ENCODE measurements at places on chromosomes 6 and 20.

GRCh38 chr20:43748274-43748673 lies 21.5 kb upstream of the GTSF1L start:
- DNase-seq = peak; percentile 65

DNA sequence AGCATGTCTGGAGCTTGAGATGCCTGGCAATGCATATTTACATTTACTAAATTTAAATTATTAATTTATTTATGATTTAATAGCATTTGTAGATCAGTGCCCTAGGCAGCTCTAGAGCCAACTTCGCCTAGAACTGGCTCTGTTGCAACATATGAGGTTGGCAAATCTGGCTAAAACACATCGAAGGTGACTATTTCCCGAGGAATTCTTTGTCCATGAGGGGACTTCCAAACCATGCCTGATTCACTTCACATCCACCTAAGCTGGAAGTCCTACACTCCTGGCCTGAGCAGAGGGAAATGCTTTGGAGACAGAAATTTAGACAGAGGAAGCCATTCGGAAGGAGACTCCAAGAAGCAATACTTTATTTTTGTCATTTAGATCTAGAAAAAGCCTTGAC lies 211.0 kb upstream of the ARG1 start:
- no peak for DNase-seq

GRCh38 chr20:1296922-1297321 lies 30.8 kb downstream of the SNPH start:
- DNase-seq = no peak

GRCh38 chr6:78614961-78615360 lies 252.4 kb upstream of the IRAK1BP1 start:
- no peak for DNase-seq

DNA sequence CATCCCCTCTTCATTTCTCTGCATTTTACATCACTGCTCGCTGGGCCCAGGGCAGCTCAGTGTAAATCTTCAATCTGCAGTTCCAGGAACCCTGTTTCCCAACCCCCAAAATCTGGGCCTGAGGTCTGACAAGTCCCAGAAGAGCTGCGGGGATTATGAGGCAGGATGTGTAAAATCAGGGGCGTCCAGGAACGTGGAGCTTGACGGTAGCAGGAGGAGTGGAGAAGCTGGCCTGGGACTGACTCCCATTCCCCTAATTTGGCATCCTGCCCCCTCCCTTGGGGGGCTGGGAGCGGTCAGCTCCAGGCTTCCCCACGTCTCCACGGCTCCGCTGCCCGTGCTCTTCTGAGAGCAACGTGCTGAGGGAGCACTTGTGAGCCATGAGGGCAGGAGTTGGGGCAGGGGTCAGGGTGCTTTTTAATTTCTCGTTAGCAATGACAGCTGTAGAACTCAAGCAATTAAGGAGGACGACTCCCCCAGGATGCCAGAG lies 23.4 kb upstream of the VEGFA start:
- no peak for DNase-seq

GRCh38 chr6:107644513-107644912 lies 154.6 kb downstream of the SOBP start:
- DNase-seq = no peak

DNA sequence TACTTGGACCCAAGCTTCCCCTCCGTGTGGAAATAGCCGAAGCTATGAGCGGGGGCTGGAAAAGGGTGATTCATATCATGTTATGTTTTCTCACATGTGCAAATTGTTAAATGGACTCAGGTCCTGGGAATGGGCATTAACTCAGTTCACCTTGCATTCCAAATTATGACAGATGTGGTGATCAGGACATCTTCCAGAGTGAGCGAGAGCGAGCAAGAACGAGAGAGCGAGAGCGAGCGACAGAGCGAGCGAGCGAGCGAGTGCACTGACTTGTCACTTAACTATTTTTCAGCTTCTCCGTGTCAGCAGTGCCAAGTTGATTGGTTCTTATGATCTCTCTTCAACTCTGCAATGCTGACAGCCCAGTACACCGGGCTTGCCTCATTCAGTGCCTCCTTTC lies 437.4 kb upstream of the NRSN1 start:
- DNase-seq = no peak

DNA sequence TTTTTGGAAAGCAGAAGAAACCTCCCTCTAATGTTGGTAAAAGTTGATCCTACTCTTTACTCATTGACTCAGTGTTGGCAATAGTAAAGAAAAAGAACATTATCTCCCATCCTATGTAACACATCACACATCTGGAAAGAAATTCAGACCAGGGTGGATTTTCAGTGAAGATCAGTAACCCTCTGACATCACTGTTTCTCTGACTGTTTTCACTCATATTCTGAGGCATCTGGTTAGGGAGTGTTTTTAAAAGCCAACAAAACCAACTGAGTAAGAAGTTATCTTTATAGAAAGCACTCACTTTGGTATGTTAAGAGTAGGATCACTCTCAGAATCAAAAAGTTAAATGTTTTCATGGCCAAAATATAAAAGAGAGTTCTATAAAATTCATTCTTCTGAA lies 143.6 kb downstream of the DST start:
- DNase-seq = no peak

- no peak for DNase-seq
Observed at GRCh38 chr6:40164345-40164755, 230.1 kb upstream of the MOCS1 start.

- DNase-seq = no peak
Observed at GRCh38 chr6:79374308-79374707, 139.8 kb upstream of the HMGN3 start.

GRCh38 chr6:160733050-160733646 lies 31.1 kb downstream of the PLG start:
- DNase-seq = no peak

DNA sequence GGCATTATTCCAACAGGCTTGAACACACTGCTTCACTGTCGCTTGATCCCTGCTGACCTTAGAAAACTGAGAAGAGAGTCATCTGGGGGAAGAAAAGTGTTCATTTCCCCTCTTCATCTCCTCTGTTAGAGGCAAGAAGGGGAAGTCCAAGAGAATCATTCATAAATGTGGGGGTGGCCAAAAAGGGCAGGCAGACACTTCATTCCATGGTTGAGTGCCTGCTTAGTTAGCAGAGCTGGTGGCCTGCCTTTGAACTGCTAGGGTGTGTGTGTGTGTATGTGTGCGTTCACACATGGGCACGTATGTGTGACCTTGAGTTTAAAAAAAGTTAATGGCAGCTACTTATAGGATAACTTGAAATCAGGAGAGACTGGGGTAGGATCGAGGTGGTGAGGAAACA lies 39.4 kb upstream of the RFPL4B start:
- no peak for DNase-seq

GRCh38 chr20:50272030-50272723 lies 81.5 kb downstream of the CEBPB start:
- peak; percentile 81 for DNase-seq

- DNase-seq = no peak
Observed at GRCh38 chr20:21571841-21572690, 58.2 kb upstream of the NKX2-2 start.

GRCh38 chr6:127403636-127404035 lies 55.6 kb downstream of the KIAA0408 start:
- DNase-seq = no peak

GRCh38 chr20:58405504-58406291 lies 16.7 kb downstream of the VAPB start:
- DNase-seq = no peak
